ENCODE measurements at places on chromosomes 11 and 22.

GRCh38 chr11:117605331-117605730 is 191.7 kb downstream of the DSCAML1 start:
- no peak for DNase-seq

- no peak for DNase-seq
These were observed 233.9 kb downstream of the FAT3 start for GRCh38 chr11:92458486-92458885.

- DNase-seq = no peak
These were observed 92.3 kb upstream of the FGF3 start for GRCh38 chr11:69911310-69912160.

DNA sequence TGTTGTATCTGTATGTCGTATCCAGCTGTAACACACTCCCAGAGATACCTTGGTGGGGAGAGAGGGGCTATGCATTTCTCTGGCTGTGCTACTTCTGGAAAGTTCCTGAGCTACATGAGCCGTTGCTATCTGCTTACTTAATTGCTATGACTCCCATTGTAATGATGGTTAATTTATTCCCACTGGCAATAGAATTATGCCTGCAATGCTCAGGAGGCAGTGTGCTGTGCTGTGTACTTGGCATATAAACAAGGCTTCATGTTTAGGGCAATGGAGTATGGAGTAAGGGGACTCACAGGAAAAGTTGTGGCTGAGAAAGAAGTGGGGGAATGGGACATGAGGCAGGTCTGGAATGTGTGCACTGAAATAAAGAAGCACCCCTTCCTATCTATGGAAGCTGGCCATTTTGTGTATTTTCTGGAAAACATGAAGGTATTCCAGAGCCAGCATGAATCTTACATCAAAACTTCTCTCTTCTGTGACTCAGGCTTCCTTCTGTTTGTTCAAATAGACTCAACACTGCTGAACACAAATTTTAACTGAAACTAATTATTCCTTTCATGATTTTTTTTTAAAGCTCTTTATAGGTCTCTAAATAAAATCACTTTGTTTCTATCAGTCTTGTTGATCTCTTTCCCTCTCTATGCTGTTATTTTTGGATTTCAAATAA is 40.6 kb downstream of the CD44 start:
- no peak for DNase-seq

DNA sequence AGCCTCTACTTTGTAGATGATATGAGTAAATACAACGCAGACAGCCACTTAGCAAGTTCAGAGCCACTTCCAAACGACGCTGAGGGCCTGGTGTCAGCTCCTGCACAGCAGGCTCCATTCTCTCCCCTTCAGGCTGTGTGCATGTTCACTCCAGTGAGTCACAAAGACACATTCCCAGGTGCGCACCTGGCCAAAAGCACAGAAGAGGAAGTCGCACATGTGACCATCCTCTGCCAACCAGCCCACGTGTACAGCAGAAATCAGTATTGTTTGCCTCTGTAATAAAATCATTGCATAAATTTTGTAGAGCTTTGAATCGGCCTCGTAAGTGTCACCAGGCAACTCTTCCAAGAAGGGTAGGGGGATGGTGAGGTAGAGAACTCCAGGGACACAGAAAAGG is 19.5 kb upstream of the TPH1 start:
- DNase-seq = no peak

DNA sequence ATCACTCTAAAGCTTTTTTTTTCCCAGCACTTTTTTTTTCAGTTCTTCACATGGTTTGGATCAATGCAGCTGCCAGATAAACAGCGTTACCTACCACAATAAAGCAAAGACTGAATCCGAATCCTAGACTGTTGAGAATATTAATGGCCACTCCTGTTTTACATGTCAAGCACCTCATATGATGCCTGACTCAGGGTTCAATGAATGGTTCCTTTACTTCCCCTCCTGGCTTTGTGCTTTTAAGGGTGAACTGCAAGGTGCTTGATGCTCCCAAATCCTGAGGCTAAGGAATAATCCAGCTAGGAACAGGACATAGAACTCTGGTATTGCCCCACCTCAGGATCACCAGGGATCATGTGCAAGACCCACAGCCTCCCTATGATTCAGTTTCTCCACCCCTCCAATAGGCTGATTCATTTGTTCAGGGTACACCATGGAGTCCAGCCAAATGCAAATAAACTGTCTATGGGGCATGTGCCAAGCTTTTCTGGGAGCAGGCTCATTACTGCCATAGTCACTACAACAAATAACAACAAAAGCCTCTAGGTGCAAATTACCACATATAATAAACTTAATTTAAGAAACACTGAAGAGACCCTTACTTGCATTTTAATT is 104.3 kb downstream of the GAB2 start:
- no peak for DNase-seq

GRCh38 chr11:126267650-126268049 is 1.0 kb downstream of the SRPRA start:
- no peak for DNase-seq

DNA sequence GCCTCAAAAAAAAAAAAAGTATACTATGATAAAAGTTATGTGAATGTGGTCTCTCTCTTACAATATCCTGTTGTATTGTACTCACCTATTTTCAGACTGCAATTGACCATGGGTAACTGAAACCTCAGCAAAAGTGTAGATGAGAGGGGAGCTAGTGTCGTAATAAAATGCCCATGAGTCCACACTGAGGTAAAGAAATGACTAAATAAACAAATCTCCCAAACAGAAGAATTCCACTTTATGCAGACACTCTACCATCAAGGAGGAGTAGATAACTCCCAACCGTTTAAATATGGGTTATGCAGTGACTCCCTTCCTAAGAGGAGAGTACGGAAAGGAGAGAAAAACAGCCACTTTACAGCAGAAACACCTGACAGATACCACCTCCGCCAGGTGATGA is 14.6 kb downstream of the GNB1L start:
- DNase-seq = no peak

GRCh38 chr11:43833657-43834073 is 47.0 kb upstream of the ALKBH3 start:
- DNase-seq = no peak

DNA sequence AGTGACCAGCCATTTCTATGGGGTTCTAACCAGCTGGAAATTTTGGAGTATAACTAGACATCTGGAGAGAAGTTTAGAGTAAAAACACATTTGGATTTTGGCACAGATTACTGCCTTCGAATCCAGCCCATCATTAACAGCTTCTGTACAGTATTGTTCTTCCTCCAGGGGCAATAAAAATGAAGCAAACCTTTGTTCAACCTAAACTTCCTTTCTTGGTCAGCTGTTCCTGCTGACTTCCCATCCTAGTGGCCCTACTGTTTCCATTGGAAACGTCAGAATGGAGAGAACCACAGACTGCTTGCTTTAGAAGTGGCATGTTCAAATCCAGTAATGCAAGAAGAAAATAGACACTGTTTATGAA is 203.7 kb upstream of the MTMR2 start:
- DNase-seq = no peak

All from stimulated activated CD4-positive, alpha-beta T cell treated with anti-CD3 and anti-CD28 coated beads, Interleukin-4, amount 100 ng/mL, for 24 hours (primary cell).